ENCODE measurements at places on chromosomes 3 and 15. TPM values are rescaled to one million over a fixed set of nuclear protein-coding genes. Genes with fewer than 3 reads are reported as not detected.

The EIF4G1 gene
- total RNA-seq: 385 TPM

The RTP3 gene
- not detected for total RNA-seq

The ZNF621 gene
- total RNA-seq: 27.9 TPM

The CERS3 gene
- total RNA-seq: not detected

The FYTTD1 gene
- 67.2 TPM for total RNA-seq

The PLOD2 gene
- 97.1 TPM for total RNA-seq

The OIP5 gene
- total RNA-seq: 3.1 TPM

The SHF gene
- 15.7 TPM for total RNA-seq

The PRR20G gene
- not detected for total RNA-seq

The SGO1 gene
- 2.7 TPM for total RNA-seq

The RAP2B gene
- 15.9 TPM for total RNA-seq

The SLC35G2 gene
- 7.3 TPM for total RNA-seq

The LRRC58 gene
- 28.0 TPM for total RNA-seq

The MAP6D1 gene
- 4.2 TPM for total RNA-seq

The FBXO40 gene
- total RNA-seq: not detected

The ARGFX gene
- not detected for total RNA-seq

The NKTR gene
- total RNA-seq: 73.7 TPM

The WDR6 gene
- 211 TPM for total RNA-seq
